ENCODE measurements at places on chromosomes 11 and 22. TPM values are rescaled to one million over a fixed set of nuclear protein-coding genes. Genes with fewer than 3 reads are reported as not detected.

GRCh38 chr11:99424313-99425084 is 403.8 kb downstream of the CNTN5 start:
- no peak overlapping the region for H3K27ac ChIP-seq
- no peaks in the 10 kb centered on the region for H3K27me3 ChIP-seq
- H3K36me3 ChIP-seq: no peaks in the 10 kb centered on the region
- DNase-seq: no peak
- no peaks in the 10 kb centered on the region for H3K4me1 ChIP-seq

DNA sequence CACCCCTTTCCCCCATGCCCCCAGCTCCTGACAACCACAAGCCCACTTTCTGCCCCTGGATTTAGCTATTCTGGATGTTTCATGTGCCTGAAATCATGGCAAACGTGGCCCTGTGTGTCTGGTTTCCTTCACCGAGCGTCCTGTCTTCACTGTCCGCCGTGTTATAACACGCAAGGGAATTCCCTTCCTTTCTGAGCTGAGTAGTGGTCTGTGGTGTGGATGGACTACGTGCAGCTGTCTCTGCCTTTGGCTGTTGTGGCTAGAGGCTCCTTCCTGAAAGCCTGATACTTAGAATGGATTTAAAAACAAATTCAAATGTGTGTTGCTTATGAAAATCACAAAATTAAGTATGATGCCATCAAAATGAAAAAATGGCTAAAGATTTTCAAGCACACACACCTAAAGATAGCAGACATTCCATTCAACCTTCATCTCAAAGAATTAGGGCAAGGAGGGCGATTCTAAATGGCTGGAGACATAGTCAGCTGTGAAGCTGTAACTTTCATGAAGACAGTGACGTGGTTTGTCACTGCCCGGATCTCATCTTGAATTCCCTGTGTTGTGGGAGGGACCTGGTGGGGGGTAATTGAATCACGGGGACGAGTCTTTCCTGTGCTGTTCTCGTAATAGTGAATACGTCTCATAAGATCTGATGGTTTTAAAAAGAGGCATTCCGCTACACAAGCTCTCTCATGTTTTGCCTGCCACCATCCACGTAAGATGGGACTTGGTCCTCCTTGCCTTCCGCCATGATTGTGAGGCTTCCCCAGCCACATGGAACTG is 30.5 kb downstream of the KCNQ1 start:
- no peak for DNase-seq
- H3K4me3 ChIP-seq: no peak overlapping the region
- no peak overlapping the region for H3K27ac ChIP-seq

The OR5P2 gene
- not detected for total RNA-seq

The FBXO7 gene
- 80.0 TPM for total RNA-seq

The MS4A7 gene
- 0.36 TPM for total RNA-seq

DNA sequence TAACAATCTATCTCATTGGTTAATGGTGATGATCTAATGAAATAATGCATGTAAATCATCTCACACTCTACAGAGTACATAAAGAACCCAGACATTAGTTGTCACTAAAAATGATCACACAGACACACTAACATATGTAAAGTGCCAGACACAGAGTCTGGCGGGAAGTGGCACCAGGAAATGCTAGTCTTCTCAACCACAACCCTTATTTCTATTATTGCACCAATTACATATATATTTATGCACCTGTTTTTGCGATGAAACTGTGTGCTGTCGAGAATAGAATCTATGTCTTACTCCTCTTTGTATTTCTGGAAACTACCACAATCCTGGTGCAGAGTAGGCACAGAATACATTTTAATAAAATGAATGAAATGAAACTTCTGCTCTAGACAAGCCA is 25.9 kb upstream of the POU2AF3 start:
- H3K4me3 ChIP-seq: no peak overlapping the region
- no peaks in the 10 kb centered on the region for H3K27me3 ChIP-seq
- H3K36me3 ChIP-seq: no peaks in the 10 kb centered on the region
- no peak overlapping the region for H3K27ac ChIP-seq

GRCh38 chr11:45511566-45511965 is 153.9 kb downstream of the CHST1 start:
- peaks cover 17% of the 10 kb centered on the region for H3K27me3 ChIP-seq
- no peak for DNase-seq
- no peaks in the 10 kb centered on the region for H3K4me1 ChIP-seq
- H3K27ac ChIP-seq: no peak overlapping the region
- H3K36me3 ChIP-seq: no peaks in the 10 kb centered on the region
- no peak overlapping the region for H3K4me3 ChIP-seq

- H3K4me3 ChIP-seq: no peak overlapping the region
- no peaks in the 10 kb centered on the region for H3K4me1 ChIP-seq
Measured at GRCh38 chr11:118522571-118523072, 4.7 kb upstream of the TTC36 start.

DNA sequence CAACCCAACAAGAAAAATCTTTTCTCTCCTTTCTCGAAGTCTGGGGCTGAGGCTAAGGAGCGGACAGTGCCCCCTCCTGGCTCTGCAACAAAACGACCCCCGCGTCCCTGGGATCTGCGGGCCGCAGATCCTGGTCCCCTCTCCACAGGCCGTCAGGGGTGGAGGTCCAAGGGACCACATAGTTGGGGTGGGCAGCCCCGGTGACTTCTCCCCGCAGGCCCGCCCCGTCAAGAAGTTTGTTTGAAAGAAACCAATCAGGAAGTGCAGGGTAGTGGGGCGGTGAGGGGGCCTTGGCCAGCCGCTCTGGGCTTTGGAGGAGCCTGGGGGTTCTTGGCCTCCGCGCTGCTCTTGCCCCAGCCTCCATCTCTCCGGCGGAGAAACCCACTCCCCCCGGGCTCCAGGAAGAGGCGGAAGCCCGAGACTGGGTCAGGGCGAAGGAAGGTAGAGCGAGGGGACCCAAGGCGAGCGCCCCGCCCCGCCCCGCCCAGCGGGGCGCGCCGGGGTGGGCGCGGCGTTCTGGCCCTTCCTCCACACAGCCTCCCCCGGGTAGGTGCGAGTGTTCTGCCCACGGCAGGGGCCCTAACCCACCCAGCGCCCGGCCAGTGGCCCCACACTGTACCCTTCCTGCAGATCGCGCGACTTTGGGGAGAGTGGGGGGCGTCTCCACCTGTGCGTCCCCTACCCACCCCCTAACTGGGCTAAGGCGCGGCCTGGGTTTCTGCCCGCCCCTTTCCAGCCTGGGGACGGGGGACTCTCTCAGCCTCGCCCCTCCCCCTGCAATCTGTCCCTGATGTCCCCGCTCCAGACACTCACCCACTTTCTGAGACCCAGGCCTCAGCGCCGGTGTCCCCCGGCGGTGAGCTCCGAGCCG is 1.3 kb downstream of the TP53I11 start:
- no peaks in the 10 kb centered on the region for H3K4me1 ChIP-seq
- no peak overlapping the region for H3K27ac ChIP-seq
- H3K27me3 ChIP-seq: peaks cover 13% of the 10 kb centered on the region

The MMP10 gene
- total RNA-seq: not detected

DNA sequence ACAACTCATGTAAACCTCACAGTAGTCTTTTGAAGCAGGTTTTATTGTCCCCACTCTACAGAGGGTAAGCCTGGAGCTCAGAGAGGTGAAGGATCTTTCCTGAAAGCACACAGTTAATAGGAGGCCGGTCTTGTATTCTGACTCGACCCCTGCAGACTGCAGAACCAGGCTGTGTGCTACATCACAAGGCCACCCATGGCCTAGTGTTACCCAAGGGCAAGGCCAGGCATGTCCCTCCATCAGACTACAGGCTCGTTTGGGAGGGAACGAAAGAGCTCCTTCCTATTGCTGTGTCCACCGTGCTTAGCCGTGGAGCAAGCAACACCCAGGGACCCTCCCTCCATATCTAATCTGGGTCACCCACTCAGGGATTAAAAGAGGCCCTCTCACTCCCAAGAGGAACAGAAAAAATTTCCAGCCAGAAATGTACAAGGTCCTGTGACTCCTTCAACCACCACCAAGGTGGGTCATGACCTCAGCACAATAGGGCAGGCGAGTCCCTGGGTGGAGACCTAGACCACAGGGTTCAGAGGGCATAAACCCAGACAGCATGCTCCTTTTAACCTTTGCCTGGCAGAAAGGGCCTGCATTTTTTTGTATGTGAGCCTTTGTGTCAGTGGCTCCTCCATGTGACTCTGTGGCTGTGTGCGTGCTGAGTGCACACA is 6.3 kb upstream of the SMIM35 start:
- no peaks in the 10 kb centered on the region for H3K4me1 ChIP-seq
- no peaks in the 10 kb centered on the region for H3K36me3 ChIP-seq
- H3K4me3 ChIP-seq: no peak overlapping the region
- no peaks in the 10 kb centered on the region for H3K27me3 ChIP-seq
- no peak overlapping the region for H3K27ac ChIP-seq

GRCh38 chr11:125190566-125190965 is 26.0 kb downstream of the PKNOX2 start:
- H3K4me1 ChIP-seq: no peaks in the 10 kb centered on the region
- no peak for DNase-seq
- peaks cover 3% of the 10 kb centered on the region for H3K27me3 ChIP-seq
- no peaks in the 10 kb centered on the region for H3K36me3 ChIP-seq
- no peak overlapping the region for H3K4me3 ChIP-seq

DNA sequence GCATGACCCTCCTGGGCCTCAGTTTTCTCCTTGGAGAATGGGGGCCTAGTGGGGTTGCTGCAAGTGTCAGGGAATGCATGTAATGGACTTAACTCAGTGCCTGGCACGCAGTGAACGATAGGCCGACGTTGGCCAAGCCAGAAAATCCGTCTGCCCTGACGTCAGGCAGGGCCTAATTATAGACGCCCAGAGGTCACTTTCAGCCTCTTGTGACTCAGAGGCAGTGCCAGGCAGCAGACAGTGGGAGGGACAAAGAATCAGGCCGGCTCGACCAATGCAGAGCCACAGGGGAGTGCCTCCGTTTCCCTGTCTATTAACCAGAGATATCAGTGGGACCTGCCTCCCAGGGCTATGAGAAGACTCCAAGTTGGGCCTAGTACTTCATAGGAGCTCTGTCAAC is 115.0 kb downstream of the MN1 start:
- H3K36me3 ChIP-seq: no peaks in the 10 kb centered on the region
- peak; percentile 94 for DNase-seq
- H3K27ac ChIP-seq: peak overlapping the region; percentile 39
- H3K4me1 ChIP-seq: peaks cover 7% of the 10 kb centered on the region

The KRTAP5-7 gene
- 0.59 TPM for total RNA-seq

The PNPLA3 gene
- 8.3 TPM for total RNA-seq

DNA sequence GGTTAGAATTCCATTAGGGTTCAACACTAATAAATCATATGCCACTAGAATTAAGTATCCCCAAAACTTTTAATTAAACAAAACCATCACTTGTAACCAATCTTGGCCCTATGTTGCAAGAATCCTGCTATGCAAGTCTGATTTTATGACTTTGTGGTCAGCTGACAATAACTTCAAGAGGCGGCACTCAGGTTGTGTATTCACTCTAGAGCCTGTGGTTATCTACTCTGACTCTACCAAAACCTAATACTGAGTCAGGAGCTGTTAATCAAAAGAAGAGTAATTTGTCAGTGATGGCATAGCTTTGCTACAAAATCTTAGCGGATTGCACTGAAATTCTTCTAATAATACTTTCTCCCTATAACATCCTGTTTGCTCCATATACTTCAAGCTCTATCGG is 253.7 kb downstream of the AASDHPPT start:
- no peaks in the 10 kb centered on the region for H3K4me1 ChIP-seq
- no peaks in the 10 kb centered on the region for H3K27me3 ChIP-seq
- H3K4me3 ChIP-seq: no peak overlapping the region
- H3K27ac ChIP-seq: no peak overlapping the region

- H3K27ac ChIP-seq: peak overlapping the region; percentile 71
- no peak for DNase-seq
- H3K4me3 ChIP-seq: peak overlapping the region; percentile 97
Measured at GRCh38 chr11:18105086-18105801, 638 bp downstream of the SAAL1 start.

- H3K4me3 ChIP-seq: no peak overlapping the region
- H3K27me3 ChIP-seq: no peaks in the 10 kb centered on the region
- DNase-seq: no peak
- no peaks in the 10 kb centered on the region for H3K4me1 ChIP-seq
Measured at GRCh38 chr11:121152764-121153163, 51.7 kb downstream of the TECTA start.

- no peak for DNase-seq
- H3K4me3 ChIP-seq: no peak overlapping the region
- H3K36me3 ChIP-seq: no peaks in the 10 kb centered on the region
- no peak overlapping the region for H3K27ac ChIP-seq
- H3K4me1 ChIP-seq: no peaks in the 10 kb centered on the region
Measured at GRCh38 chr11:110824912-110825620, 112.8 kb upstream of the ARHGAP20 start.

DNA sequence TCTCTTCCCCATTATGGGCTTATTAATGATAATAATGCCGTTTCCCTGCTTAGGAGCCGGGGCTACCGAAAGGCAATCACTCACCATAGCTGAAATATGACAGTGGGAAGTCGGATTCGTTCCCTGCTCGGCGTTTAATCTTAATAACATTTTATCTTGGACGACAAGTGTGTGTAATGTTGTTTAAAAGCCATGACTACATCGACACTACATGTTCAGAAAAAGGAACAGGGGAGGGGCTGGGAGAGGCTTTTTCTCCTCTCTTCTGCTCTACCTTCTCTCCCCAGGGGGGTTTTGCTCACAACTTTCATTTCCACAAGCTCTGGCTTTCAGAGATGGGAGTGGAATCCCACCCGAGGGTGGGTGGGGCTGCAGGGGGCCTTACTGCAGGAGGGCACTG is 105.5 kb downstream of the DSCAML1 start:
- DNase-seq: no peak
- no peak overlapping the region for H3K4me3 ChIP-seq
- no peaks in the 10 kb centered on the region for H3K36me3 ChIP-seq
- H3K27ac ChIP-seq: no peak overlapping the region
- H3K4me1 ChIP-seq: no peaks in the 10 kb centered on the region

DNA sequence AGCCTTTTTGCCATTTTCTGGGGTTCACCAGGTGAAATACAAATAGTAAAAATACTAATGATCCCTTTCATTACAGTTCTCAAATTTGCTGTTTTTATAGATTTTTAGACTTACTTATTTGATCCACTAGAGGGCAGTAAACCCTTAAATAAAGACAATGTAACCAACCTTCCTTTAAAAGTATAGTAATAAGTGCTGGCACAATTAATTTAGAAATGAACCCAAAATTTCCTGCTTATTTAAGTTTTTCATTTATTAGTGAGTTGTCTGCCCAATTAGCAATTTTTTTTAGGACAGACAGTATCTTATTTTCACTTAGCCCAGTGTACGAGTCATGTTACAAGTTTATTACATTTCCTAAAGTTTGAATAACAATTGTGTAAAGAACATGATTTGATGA is 4.7 kb downstream of the DDIAS start:
- peaks cover 24% of the 10 kb centered on the region for H3K4me1 ChIP-seq
- peak overlapping the region; percentile 54 for H3K4me3 ChIP-seq
- no peaks in the 10 kb centered on the region for H3K27me3 ChIP-seq
- peak; percentile 73 for DNase-seq

GRCh38 chr22:45446216-45446615 is 32.7 kb downstream of the RIBC2 start:
- H3K36me3 ChIP-seq: no peaks in the 10 kb centered on the region
- H3K4me1 ChIP-seq: peaks cover 14% of the 10 kb centered on the region
- peaks cover 3% of the 10 kb centered on the region for H3K27me3 ChIP-seq
- H3K27ac ChIP-seq: no peak overlapping the region
- no peak overlapping the region for H3K4me3 ChIP-seq
- no peak for DNase-seq

- peak; percentile 37 for DNase-seq
- H3K27ac ChIP-seq: no peak overlapping the region
- peaks cover 17% of the 10 kb centered on the region for H3K27me3 ChIP-seq
- no peaks in the 10 kb centered on the region for H3K36me3 ChIP-seq
Measured at GRCh38 chr22:30826670-30827355, 132.1 kb downstream of the OSBP2 start.
